ENCODE measurements at places on chromosomes 11 and 22.

DNA sequence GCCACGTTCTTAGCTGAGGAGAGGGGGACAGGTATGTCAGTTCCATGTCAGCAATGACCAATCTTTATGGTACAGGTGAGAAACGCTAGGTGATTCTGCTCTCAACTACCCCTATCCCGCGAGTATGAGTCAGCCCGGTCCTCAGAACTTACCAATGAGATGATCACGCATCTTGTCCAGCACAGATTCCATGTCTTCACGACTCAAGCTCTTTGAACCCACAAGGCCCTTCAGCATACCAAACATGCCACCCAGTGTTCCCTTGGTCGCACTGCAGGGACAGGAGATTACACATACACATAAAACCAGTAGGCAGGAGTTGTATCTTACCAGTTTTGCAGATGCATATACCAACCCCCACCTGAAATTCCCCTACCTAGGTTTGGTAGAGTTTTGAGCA is 2.9 kb downstream of the SRPRA start:
- DNase-seq = no peak

GRCh38 chr11:75721852-75722668 is 4.4 kb downstream of the MOGAT2 start:
- no peak for DNase-seq

GRCh38 chr22:23289851-23290724 is 109.8 kb downstream of the BCR start:
- DNase-seq = peak; percentile 79

DNA sequence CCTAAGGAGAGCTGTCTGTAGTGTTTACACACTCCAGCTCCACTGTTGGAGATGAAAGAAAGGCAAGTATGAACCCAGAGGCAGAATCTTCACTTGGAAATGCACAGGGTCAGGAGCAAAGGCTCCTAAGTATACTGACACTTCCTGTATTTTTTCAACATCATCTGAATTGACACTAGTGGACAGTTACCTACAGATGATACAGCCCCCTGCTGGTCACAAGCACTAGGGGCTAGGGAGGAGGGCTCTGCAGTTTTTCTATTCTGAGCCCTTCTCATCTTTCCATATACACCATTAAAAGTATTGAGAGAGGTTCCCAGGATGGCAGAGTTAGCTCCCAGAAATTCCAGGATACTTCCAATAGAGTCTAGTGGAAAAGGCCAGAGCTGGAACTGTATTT is 290.3 kb upstream of the API5 start:
- DNase-seq = no peak

DNA sequence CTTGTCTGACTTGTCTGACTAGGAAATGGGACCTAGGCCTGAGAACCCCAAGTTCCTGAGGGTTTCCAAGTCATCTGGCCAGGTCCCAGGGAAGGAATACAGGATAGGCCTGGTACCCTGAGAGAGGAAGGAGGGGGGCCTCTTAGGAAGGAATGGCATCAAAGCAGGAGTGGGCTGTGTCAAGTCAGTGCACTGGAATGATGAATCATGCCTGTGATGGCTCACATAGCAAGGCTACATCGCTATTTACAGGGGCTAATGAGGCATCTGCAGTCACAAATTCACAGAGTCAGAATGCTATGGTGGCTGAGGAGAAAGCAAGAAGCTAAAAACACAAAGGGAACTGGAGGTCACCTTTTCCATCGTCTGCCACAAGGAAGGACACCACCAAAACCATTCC is 247.3 kb downstream of the NXPE2 start:
- no peak for DNase-seq

DNA sequence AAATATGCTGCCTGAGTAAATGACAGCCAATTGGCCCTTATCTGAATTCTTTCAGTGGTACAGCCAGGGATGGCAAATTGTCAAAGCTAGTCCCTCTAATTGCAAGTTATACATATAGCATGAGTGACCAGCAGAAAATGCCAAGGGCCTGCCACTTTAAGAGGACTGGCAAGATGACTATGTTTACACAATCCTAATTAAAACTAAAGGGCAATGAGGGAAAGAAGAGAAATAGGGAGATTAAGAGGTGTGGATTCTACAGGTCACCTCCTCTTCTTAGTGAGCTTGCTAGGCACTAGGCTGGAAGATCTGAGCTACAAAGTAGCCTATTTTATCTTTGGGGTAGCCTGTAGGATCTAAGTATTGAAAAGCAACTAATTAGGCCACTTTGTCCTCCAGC is 13.5 kb downstream of the NUMA1 start:
- DNase-seq = no peak

DNA sequence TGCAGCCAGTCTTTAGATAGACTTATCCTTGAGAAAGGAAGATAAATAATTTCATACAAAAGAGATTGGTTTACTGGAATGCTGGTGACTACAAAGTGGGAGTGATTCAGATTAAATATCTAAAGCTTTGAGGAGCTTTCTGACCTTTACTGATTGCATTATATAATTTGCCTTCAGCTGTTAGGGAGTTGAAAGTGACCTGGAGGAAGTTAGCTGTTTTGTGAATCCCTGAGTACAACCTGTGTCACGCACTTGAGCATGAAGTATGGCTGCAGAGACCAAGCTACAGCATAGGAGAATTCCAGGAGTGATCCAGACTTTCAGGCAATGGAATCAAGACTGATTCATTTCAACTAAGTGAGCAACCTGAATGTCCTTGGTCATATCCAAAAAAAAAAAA is 1848.3 kb upstream of the RAG2 start:
- DNase-seq = no peak

- no peak for DNase-seq
These were observed 20.5 kb downstream of the MRE11 start for GRCh38 chr11:94472916-94473799.

DNA sequence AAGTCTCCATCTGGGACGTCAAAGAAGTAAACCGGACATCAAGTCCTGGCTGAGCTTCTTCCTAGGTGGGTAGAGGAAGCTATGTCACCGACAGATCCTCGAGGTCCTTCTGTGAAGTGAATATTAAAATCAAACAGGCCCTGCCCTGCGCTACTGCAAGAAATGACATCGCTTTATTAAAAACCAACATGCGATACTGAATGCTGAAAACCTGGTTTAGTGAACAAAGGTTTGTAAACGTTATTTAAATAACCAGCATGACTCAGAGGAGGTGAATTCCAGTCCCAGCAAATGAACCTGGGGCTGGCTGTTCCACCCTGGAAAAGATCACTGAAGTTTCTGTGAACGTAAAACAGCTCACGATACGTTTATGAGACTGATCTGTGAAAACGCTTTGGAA is 645 bp downstream of the RTCB start:
- DNase-seq = no peak

- no peak for DNase-seq
These were observed 69.0 kb upstream of the SHISAL1 start for GRCh38 chr22:44381761-44382115.

DNA sequence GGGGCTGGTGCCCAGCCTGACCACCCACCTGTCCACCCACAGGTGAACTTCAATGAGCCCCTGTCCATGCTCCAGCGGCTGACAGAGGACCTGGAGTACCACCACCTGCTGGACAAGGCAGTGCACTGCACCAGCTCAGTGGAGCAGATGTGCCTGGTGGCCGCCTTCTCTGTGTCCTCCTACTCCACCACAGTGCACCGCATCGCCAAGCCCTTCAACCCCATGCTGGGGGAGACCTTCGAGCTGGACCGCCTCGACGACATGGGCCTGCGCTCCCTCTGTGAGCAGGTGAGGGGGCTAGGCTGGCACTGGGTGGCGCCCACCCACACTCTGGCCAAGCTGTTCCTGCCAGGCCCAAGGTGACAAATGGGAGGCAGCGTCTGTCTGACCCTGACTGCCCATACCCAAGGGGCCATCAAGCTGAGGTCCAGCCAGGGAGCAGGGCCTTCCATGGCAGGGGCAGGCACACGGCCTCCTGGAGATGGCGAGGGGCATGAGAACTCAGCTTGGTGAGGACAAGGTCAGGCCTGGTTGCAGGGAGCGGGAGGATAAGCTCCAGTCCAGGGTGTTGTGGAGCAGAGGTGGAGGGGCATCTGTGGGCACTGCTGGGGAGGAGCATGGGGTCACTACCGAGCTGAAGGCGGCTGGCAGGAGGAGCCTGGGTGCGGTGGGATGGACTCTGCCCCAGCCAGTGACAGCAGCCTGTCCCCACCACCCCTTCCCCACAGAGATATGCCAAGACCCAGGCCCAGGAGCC is 77.7 kb downstream of the MORC2 start:
- DNase-seq = no peak

DNA sequence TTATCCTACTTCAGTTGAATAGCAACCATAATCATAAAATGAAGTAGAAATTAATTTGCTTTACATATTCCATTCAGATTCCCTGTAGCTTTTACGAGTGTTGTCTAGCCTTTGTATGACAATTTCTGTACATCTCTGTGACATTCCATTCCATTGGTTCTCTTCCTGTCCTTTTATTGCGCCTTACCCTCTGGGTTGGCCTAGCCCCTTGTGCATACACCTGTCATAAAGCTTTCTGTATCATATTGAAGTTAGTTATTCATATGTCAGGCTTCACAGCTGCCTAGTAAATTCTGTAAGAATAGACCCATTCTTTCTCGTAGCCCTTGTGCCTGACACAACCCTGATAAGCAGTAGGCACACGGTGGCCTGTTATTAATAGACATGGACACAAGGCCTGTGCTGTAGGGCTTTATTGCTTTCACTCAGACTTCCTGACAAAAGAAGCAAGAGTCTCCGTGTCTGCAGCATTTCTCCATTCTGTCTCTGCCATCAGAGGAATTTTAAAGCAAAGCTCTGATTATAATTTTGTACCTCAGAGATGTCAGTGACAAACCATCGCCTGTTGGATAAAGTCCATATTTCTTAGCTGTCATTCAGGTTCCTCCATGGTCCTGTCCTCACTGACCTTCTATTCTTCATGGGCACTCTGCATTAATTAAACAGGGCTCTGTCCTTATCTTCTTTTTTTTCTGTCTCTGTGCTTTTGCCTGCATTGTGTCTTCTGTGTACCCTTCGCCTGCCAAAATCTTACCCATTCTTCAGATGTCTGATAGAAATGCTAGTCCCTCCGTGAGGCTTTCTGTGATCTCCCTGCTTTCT is 49.4 kb downstream of the BID start:
- no peak for DNase-seq

GRCh38 chr22:35350539-35351503 is 30.1 kb upstream of the HMOX1 start:
- DNase-seq = peak; percentile 88

Measured in cerebellar nuclear complex (tissue), 1 donor.